ENCODE measurements at places on chromosomes 2 and 18.

DNA sequence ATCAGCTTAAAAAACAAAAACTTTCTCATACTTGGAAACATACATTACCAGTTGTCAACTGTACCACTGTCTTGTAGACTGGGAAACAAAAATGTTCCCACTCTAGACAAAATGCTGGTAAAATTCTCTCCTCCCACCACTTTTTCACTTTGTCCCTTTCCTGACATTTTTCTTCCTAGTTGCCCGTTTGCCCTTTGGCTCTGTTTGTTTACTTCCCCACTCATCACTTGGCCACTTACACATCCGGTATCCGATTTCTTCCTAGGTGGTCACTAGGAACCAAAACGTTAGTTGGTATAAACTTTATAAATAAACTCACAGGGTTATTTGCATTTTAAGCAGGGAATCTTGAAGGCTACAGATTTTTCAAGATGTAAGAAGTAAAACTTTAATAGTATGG, 84.9 kb downstream of the METTL4 start:
- no peak for DNase-seq

DNA sequence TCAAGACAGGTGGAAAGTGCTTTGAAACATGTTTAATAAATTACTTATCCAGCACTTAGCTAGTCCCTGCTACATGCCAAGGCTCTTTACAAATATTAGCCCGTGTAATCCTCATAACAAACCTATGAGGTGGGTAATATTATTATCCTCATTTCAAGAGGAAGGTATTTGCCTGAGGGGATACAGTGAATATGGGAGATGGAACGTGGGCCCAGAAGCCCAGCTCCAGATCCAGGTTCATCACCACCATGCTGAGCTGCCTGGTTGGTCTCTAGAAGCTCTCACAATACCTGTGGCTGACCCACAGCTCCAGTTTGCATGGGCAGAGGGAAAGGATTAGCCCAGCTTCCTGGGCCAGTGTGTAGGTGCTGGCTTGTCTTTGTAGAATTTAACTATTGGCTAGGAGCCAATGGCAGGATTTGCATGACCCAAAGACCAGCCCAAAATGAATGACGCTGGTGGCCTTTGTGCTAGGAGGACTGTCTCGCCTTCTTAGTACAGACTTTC, 61.6 kb upstream of the ATP8B1 start:
- DNase-seq: no peak

GRCh38 chr18:43060020-43060419, 55.5 kb downstream of the RIT2 start:
- no peak for DNase-seq

- DNase-seq: peak; percentile 87
Observed at GRCh38 chr2:20595439-20596192, 55.3 kb downstream of the HS1BP3 start.

GRCh38 chr2:102080451-102081242, 61.9 kb upstream of the IL1R1 start:
- DNase-seq: no peak

GRCh38 chr2:30690126-30690561, 117.1 kb downstream of the CAPN13 start:
- no peak for DNase-seq

DNA sequence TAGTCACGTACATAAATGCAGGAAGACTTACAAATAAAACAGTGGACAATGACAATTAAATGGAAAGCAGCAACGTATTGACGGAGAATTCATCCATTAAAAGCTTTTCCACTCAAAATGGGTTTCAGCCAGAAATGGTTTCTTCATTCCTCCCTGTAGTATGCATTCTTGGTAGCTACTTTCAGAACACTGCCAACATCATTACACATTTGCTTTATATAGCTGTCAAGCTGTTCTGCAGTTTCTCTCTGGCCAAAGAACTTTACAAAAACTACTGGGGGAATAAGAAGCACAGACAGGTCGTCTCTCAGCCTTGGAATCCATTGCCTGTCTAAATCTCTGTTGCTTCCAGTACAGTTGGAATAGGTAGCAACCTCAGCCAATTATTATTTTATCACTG, 84.1 kb upstream of the NCKAP5 start:
- no peak for DNase-seq

DNA sequence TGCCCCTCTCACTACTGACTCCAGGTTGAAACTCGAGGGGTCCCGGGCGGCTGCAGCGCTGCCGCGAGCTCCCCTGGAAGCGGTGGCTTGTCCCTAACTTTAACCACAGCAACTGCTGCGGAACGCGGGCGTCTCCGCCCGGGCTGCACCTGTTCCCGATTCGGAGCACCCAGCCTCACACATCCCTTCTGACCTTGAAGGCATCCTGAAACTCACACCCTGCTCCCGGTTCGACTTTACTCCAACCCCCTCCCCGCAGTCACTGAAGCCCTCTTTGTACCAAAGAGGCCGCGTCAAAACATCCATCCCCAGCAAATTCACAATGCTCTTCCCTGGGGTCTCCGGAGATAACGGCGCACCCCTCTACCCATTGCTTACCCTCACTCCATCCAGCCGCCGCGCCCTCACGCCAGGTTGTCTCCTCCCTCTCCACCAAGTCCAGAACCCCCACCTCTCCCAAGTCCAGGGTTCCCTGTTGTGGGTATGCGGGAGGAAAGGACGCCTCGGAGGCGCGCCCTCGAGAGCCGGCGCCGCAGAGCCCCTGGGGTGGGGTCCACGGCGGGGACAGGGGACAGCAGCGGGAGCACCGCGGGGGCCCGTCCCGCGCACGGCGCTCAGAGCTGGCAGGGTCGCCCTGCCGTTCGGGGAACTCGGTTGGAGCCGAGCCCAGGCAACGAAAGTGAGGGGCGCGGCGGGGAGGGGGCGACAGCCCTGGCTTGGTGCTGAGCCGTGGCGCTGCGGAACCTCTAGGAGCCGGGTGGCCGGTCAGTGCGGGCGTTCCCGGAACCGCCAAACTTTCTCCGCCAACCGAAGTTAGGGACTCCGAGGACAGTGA, 934 bp downstream of the MYO5B start:
- DNase-seq: no peak

- no peak for DNase-seq
Observed at GRCh38 chr18:59432803-59433597, 73.9 kb upstream of the LMAN1 start.

DNA sequence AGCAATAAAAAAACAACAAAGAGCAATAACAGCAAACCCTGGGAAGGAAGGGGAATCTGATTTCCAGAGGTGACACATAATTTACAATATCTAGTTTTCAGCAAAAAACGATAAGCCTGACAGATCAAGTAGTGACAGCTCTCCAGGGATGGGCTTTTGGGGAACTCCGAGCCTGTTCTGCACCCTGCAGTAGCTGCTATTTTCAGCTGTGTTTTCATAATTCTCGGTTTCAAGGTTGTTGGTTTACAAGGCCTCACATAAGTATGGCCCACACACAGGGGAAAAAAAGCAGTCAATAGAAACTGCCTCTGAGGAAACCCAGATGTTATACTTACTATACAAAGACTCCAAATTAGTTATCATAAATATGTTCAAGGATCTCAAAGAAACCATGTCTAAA, 67.7 kb upstream of the CTLA4 start:
- DNase-seq: no peak

DNA sequence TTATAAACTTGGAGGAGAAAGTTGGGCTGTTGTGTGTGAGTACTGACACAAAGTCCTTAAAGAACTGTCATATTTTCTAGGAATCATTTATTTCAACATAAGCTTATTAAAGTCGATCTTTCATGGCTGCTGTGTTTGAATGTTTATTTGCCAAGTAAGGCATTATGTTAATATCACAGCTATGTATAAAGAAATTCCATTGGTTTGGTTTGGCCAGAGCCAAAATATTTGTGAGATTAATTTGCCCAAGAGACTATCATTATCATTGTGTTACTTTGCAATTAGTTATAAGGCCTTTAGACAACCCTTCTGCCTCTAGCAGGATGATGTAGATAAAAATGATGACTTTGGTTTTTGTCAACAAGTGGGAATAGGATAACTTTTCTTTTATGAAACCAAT, 240.6 kb upstream of the NT5C1B start:
- no peak for DNase-seq

GRCh38 chr2:56299171-56299691, 115.4 kb downstream of the CCDC85A start:
- DNase-seq: no peak

DNA sequence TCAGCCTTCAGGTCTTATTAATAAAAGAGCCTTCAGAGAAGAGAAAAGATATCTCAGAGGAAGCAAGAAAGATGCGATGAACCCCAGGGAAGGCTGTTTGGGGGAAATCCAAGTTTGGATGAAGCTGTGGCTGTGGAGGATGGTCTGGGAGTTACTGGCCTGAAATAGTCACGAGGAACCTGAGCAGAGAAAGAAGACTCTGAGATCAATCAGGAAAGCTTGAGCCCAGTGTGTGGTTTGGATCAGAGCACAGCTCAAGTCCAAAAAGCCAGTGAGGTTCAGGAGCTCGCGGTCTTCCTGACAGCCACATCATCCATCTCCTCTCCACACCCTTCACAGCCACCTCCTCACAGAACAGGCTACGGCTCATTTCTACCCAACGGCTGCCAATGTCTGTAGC, 87.4 kb upstream of the SERPINE2 start:
- DNase-seq: no peak

DNA sequence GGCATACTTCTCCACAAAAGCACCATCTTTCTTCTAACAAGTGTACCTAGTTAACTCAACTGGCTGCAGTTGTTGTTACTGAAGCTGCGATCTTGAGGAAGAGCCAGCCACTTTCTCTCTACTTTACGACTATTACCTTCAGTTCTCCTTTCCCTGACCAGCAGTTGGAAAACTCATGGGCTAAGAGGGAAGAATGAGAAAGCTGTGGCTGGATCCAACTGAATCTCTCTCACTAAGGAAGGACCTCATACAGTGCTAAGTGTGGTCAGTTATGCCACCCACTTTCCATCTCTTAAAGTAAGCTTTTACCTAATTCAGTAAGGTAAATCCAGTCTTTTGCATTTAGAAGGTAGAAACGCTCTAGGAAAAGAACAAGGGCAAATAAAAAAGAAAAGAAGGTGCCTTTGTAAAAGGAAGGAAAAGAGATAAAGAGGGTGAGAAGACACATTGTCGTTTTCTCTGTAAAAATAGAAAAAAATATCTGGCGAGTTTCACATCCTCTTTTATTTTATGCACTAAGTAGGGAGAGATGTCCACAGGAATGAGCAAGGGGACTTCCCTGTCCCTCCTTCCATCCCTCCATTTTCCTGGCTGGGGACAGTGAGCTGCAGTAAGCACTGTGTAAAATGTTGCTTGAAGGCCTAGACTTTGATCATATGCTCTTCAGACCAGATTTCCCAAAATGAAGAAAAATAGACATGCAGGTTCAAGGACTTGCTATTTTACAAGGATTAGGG, 73.4 kb downstream of the PLEKHM3 start:
- DNase-seq: peak; percentile 69

GRCh38 chr2:37489041-37489456, 144.6 kb downstream of the QPCT start:
- DNase-seq: no peak

- no peak for DNase-seq
Observed at GRCh38 chr2:19675856-19676460, 225.8 kb downstream of the TTC32 start.

- no peak for DNase-seq
Observed at GRCh38 chr18:79962835-79963657, 1.4 kb upstream of the HSBP1L1 start.

- no peak for DNase-seq
Observed at GRCh38 chr18:51912381-51912780, 427.6 kb upstream of the DCC start.

DNA sequence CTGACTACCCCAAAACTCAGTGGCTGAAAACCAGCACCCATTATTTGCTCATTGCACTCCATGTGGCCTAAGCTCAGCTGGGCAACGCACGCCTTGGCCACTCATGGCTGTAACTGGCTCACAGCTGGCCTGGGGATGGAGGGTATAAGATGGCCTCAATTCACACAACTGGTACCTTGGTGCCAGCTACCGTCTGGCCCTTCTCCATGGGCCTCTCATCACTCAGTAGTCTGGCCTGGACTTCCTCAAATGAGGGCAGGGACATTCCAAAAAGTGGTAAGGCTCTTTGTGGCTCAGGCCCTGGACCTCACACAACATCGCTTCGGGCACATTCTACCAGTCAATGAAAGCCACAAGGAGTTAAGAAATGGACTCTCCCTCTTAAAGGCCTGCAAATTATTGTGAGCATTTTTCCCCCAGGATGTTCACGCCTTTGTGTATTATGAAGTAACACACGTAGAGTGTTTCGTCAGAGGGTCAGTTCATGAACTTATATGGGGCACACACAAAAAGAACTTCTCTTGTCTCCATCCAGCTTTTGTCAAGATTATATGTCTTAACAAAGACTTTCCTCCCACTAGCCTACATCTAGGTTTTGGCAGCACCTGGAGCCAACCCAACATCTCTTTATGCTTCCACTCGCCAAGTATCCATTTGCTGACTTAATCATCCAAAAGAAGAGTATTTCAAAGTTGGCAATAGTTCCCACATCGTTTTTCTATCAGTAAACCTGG, 145.2 kb downstream of the CCBE1 start:
- DNase-seq: no peak

GRCh38 chr2:128681507-128681906, 362.8 kb upstream of the HS6ST1 start:
- no peak for DNase-seq

DNA sequence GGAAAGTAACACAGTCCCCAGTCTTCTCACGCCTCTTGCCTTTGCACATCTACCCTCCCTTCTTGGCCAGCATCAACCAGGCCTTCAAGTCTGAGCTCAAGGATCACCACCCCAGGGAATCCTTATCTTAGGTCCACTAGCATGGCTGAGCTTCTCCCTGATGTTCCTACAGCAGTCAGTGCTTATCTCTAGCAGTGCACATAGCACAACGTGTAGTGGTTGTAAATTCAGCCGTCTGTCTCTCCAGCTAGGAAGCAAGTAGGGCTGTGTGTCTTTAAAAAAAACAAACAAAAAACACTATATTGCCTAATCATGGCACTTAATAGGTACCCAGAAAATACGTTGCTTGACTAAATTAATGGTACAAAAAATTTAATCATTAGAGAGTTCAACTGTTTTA, 29.2 kb downstream of the KCNG3 start:
- DNase-seq: no peak

GRCh38 chr2:217698691-217699090, 304.1 kb downstream of the TNS1 start:
- DNase-seq: no peak

DNA sequence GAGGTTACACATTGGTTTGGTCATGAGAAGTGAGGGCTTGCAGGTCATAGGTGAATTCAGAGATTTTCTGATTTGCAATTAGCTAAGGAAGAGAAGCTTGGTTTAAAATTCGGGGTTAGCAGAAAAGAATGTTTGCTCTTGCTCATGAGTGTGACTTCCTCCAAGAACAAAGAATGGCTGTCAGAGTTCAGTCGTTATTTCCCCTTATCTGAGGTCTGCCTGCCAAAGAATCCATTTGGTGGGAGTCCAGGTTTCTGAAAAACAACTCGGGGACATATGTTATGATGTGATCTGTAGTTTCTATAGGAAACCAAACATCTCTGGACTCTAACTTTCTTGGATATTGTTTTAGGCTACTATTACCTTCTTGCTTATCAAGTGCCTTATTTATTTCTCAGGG, 3.2 kb upstream of the UGT1A6 start:
- no peak for DNase-seq

GRCh38 chr2:70501215-70501614, 52.4 kb downstream of the TGFA start:
- DNase-seq: no peak

Data from suppressor macrophage (primary cell).